ENCODE measurements at places on chromosomes 3 and 15.

DNA sequence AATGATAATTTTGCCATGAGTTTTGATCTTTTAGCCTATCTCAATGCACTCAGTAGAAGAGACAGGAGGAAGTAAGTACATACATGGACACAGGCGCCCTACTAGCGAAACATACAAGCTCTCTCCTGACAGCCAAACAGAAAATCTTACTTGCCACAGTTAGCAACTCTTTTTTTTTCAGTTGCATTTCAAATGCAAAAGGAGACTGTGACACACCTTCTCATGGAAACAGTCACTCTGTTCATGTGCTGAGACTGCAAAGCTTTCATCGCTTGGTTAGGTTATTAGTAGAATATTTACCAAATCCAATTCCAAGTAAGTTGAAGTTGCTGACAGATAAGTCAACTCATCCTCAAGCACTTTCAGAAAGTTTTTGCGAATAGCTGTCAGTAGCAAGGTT is 223.3 kb downstream of the FOXP1 start:
- no peak for DNase-seq

GRCh38 chr3:4220065-4220464 is 83.1 kb upstream of the SETMAR start:
- DNase-seq: no peak

- DNase-seq: no peak
Measured at GRCh38 chr15:49421991-49422390, 1.1 kb upstream of the FGF7 start.

- DNase-seq: no peak
Measured at GRCh38 chr3:125077864-125078263, 22.1 kb upstream of the HEG1 start.

DNA sequence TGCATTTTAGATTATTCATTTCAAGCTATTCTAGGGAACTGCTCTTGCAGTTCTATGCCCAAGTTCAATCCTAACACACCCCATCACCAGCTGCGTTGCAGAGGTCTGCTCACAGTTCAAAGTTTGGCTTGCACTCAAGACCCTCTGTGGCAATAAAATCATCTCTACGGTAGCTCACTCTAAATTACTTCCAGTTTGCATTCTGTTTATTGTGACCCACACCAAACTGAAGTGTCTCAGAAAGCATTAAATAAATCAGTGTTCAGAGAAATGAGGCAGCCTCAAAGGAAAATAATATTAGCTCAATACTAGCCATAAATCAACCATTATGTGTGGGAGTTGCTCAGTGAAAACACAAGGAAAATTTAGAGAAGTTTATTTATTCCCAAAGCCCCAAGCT is 250.3 kb downstream of the MAGI1 start:
- DNase-seq: no peak

- DNase-seq: no peak
Measured at GRCh38 chr3:36380221-36381031, at the start of gene STAC. STAC (plus strand) TSS chr3:36380504; CDS start chr3:36380644, 140 bp downstream.

DNA sequence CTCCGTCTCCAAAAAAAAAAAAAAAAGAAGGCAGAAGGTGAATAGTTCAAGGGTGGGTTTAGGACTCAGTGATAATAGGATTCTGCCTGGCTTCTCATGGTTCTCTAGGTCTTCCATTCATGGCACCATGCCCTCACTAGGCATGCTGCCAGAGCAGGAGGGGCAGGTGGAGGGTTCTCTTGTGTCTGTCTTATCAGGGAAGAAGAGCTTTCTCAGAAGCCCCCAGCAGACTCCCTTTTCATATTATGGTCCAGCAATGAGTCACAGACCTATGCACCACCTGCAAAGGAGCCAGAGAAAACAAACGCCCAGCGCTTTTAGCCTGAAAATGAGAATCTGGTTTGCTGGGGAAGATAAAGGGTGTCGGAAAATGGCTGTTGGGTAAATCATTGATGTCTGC is 3.0 kb downstream of the CCR2 start:
- DNase-seq: no peak

- no peak for DNase-seq
Measured at GRCh38 chr3:86175051-86175536, 815.9 kb downstream of the VGLL3 start.

DNA sequence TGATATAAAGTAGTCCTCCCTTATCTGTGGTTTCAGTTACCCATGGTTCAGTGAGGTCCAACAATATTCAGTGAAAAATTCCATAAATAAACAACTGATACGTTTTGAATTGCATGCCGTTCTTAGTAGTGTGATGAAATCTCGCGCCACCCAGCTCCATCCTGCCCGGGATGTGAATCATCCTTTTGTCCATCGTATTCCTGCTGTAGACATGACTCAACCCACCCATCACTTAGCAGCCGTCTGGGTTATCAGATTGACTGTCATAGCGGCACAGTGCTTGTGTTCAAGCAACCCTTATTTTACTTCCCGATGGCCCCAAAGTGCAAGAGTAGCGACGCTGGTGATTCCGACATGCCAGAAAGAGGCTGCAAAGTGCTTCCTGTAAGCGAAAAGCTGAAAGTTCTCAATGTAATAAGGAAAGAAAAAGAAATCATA is 48.0 kb upstream of the MEX3B start:
- no peak for DNase-seq

DNA sequence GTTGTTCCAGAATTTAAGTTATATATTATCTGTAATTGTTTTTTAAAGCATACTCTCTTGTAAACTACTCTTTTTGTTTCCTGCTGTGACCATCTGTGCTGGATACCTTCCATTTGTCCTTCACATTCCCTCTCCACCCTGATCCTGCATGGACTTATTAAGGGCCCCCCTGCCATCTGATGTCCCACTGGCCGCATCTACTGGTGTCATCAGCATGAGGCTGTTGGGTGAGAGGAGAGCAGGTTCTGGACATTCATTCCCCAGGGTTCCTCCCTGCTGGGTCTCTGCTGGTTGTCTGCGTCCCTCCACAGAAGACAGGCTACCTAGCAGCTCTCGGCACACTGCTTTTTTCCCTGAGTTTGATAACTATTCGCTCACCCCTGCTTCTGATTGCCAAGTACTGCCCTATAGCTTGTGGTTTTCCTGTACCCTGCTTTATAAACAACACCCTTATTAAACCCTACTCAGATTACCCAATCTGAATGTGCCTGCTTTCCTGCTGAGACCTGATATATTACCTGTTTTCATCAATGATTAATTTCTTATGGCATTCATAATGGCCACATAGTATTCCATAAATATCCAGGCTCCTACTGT is 7.7 kb downstream of the CMTM8 start:
- DNase-seq: no peak

DNA sequence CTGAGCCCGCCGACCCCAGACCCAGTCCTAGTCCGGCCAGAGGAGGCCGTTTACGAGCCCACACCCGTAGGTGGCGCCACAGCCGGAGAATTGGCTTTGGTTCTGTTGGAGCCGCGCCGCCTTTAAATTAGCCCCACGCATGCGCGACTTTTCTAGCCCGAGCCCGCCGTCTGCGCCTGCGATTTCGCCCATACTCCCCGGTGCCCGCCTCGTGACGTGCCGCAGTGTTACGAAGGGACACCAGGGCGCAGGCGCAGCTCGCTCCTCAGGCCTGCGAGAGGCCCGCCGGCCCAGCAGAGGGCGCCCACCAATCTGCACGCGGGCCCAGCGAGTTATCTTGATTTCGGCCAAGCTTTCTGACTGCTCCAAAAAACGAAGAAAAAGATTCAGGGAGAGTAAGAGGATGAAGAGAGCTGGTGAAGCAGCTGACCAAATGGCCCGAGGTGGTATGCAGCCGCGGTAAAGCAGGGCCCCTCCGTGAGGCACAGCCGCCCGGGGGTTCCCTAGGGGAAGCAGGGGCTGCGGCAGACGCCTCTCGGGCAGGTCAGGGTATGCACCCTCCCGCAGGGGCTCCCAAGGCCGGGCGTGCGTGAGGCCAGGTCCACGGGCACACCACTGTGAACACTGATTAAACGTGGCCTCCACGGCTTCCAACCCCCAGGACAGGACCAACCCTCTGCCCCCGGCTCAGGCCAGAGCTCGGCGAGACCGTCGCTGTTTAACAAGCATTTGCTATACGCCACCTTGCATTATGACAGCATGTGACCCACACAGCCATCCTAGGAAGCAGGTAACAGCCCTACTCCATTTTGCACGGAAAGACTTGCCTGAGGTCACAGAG is 32.8 kb downstream of the RPN1 start:
- DNase-seq: peak; percentile 99

DNA sequence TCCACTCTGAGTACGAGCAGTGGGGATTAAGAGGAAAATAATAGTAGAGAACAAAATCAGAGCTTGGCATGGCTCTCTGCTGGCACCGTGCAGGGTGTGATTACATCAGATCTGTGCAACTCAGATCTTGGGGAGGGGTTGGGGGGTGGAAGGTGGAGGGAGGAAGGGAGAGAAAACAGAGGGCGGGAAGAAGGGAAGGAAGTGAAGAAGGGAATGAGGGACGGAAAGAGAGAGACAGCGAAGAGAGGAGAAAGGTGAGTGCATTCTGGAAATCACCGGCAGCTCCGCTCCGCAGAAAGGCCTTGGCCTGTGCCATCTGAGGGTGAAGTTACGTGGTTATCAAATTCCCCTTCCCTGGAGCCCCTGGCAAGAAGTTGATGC is 31.0 kb upstream of the ADAMTS17 start:
- DNase-seq: no peak

GRCh38 chr15:101184830-101185229 is 67.0 kb downstream of the CHSY1 start:
- no peak for DNase-seq

- no peak for DNase-seq
Measured at GRCh38 chr15:37792351-37792750, 142.1 kb upstream of the TMCO5A start.

DNA sequence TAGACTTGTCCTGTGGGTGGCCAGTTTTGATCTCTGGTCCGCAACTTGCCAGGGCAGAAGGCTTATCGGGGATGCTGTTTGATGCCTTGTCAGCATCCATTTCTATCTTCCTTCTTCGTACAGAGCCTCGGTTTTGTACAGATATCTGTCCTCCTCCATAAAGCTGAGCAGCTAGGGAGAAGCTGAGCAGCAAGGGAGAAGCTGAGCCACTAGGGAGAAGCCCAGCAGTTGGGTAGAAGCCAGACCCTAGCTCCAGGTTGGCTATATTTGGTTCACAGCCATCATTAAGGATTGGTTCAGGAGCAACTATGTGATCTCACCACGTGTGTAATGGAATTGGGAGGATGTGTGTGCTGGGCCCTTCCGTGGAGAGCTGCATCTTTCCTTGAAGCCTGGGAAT is 46.7 kb downstream of the PTPRG start:
- no peak for DNase-seq

DNA sequence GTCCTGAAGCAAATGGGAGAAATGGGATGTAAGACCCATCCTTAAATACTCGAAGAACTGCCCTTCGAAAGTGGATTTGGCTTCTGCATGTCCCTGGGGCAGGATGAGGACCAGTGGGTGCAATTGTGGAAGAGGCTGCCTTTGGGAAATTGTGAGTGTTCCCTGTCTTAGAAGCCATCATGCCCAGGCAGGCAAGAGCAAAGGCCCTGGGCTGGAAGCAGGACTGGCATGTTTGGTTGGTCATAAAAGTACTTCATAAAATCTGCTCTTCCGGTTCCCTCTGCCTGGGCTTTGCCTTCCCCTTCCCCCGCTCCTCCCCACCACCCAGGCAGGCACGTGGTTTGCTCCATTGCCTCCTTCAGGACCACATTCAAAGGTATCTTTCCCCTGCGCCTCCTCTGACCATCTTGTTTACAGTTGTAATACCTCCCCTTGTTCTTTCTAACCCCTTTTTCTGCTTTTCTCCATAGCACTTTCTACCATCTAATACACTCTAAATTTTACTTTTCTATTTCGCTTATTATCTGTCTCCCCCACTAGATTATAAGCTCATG is 8.3 kb downstream of the MINAR1 start:
- no peak for DNase-seq
